CD4-positive, alpha-beta T cell treated with Interferon alpha-2 for 1 hour (primary cell): ENCODE measurements at places on chromosomes 4 and X.

DNA sequence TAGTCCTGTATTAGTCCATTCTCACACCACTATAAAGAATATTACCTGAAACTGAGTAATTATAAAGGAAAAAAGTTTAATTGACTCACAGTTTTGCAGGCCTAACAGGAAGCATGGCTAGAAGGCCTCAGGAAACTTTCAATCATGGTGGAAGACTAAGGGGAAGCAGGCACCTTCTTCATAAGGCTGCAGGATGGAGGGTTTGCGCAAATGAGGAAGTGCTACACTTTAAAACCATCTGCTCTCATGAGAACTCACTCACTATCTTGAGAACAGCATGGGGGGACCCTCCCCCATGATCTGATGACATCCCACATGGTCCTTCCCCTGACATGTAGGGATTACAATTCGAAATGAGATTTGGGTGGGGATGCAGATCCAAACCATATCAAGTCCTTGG, 12.1 kb upstream of the MAGEA11 start:
- DNase-seq: no peak

DNA sequence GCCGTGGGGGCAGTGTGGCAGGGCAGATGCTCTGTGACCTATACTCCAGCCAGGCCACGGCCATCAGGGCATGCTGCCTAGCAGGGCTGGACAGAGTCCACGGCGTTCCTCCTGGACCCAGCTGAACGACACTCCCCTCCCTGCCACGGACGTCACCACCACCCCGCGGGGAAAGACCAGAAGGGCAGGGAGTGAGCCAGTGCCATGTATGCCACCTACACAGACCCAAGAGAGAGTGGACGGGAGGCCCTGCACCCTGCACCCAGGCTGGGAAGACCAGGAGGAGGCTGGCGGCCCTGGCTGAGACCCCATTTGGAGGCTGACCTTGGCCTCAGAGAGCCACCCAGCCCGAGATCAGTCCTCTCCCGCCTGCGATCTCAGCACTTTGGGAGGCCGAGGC, 101.9 kb downstream of the FAM53A start:
- no peak for DNase-seq

- peak; percentile 73 for DNase-seq
Measured at GRCh38 chrX:102651242-102652011, at the start of gene GPRASP1. Gene GPRASP1 (plus strand): TSS chrX:102651483. CDS start chrX:102653914, 2,431 bp downstream.

DNA sequence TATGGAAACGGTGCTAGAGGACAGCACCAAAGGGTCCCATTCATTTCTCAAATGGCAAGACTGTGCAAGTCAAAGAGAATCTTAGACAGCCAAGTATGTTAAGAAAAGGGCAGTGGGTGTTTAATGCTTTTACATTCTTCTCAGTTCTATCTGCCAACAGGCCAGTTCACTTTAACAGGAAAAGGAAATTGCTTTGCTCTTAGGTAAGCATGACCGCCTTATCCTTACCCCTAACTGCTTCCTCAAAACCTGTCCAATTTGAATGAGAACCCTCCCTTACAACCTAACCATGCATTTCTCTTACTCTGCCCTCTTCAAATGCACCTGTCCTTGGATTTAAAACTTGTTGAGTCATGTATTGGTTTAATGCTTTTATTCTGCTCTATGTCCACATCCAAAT, 44.5 kb upstream of the BLTP1 start:
- no peak for DNase-seq

GRCh38 chr4:95249426-95250021, 299.2 kb downstream of the UNC5C start:
- DNase-seq: no peak

DNA sequence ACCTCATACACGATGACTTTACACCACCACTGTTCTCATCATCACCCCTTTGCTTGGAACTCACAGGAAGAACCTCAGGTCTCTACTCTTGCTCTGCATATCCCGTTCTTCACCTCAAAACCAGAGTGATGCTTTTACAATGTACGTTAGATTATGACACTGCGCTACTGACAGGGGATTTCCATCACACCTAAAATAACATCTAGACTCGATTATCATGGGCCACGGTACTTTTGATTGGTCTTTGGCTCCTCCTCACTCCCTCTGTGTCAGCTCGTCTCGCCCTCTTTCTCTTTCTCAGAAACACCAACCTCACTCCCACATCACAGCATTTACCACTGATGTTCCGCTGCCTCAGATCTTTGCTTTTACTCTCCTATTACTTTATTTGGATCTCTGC, 172.4 kb downstream of the TLL1 start:
- no peak for DNase-seq

- DNase-seq: no peak
Measured at GRCh38 chr4:147011411-147011810, 65.7 kb upstream of the TTC29 start.

DNA sequence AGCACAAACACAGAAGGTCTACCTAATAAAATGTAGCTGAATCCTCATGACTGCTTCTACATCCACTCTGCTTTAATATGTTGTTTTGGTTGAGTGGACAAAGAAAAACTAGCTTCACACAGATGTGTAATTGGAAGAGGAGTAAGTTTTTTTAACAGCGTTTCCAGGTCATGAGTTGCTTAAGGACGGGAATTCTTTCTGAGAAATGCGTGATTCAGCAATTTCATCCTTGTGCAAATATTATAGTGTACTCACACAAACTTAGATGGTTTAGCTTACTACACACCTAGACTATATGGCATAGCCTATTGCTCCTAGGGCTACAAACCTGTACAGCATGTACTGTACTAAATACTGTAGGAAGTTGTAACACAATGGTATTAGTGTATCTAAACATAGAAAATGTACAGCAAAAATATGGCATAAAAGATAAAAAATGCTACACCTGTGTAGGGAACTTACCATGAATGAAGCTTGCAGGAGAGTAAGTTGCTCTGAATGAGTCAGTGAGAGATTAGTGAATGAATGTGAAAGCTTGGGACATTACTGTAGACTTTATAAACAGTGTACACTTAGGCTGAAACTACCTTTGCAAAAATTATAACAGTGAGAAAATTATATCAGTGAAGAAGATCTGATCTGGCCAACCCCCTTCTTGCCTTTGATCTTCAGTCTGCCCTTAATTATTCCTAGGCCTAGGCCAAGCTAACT, 70.8 kb upstream of the IL15 start:
- no peak for DNase-seq
